H1 (cell line): ENCODE measurements at places on chromosomes 2 and 18. TPM values are rescaled to one million over a fixed set of nuclear protein-coding genes. Genes with fewer than 3 reads are reported as not detected.

DNA sequence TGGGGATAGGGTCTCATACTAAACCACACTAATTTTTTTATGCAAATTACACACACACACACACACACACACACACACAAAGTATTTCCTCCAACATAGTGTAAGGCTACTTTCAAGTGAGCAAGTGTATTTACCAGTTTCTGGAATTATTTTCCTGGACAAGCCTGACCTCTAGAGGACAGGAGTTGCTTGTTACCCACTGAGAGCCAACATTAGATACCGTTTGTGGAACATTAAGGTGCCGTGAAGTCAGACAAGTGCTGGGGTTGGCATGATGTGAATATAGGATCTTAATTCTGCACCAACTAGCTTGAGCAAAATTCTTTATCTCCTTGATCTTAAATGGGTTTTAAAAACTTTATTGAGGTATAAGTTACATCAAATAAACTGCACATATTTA, 39.3 kb upstream of the SERPINB2 start:
- DNase-seq, result no peak

The CHAC2 gene
- total RNA-seq, result 11.2 and 11.7 TPM in 2 replicates

GRCh38 chr2:232877940-232878511, 8.0 kb downstream of the SNORC start:
- no peak for DNase-seq

GRCh38 chr2:109486711-109487535, 126.8 kb downstream of the SEPTIN10 start:
- no peak for DNase-seq

The MC4R gene
- total RNA-seq, result not detected in 2 replicates

- no peak for DNase-seq
Measured at GRCh38 chr2:215119847-215120246, 18.6 kb downstream of the ABCA12 start.

- no peak for DNase-seq
Measured at GRCh38 chr2:236827997-236828396, 257.7 kb upstream of the COPS8 start.

- DNase-seq, result no peak
Measured at GRCh38 chr18:49905771-49906170, 92.4 kb upstream of the ACAA2 start.

The ALKAL2 gene
- total RNA-seq, result 10.4 and 11.5 TPM in 2 replicates

DNA sequence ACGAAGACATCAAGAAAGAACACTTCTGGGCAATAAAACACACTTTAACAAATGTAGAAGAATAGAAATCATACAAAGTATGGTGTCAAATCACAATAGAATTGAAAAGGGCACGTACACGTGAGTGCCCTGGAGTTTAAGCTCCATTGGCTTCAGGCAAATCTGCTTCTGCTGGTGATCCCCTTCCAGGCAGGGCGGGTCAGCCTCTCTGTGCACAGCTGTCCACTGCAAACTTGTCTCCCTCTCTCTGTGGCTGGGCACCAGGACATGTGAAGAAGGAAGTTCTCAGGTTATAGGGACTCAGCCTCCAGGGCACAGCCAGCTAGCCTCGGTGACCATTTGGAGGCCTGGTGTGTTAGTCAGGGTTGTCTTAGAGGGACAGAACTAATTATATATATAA, 66.0 kb downstream of the ST3GAL5 start:
- DNase-seq, result no peak

DNA sequence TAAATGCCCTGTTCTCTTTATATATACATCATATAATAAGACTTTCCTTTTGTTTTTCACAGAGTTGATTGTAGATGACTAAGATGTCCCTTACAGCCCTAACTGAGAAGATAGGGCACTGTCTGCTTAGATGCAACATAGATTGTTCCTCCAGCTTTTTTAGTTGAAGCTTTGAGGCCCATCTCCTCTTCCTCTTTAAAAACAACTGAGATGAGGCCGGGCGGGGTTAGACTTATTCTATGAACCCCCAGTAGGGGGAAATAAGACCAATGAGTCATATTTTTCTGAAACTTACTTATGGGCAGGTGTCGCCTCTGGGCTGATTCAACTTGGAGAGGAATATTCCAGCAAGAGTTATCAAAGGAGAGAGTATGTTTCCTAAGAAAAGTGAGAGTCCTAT, 84.6 kb downstream of the FBXO15 start:
- no peak for DNase-seq

GRCh38 chr18:39455285-39455684, 1889.7 kb upstream of the CELF4 start:
- no peak for DNase-seq

DNA sequence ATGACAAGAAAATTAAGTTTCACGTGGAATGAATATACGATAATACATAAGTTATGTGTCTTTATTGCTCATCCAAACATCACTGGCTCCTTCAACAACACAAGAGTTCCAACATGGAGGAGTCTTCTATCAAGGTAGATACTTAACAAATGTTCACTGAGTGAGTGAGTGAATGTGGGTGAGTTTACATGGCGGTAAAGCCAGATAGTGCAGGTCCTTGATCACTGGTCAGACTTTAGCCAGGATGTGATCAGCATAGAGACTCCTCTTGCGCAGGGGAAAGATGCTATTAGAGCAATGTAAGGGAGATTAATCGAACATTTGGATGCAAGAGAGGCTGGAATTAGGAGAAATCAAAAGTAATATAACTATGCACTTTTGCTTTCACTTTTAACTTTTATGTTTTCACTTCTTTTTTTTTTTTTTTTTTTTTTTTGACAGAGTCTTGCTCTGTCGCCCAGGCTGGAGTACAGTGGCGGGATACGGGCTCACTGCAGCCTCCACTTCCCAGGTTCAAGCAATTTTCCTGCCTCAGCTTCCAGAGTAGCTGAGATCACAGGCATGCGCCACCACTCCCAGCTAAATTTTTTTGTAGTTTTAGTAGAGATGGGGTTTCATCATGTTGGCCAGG, 249.0 kb upstream of the ID2 start:
- DNase-seq, result no peak

The PLCL1 gene
- total RNA-seq, result not detected in 2 replicates
